ENCODE measurements at places on chromosomes 16 and 17.
A peak's percentile ranks its signal among the peaks of the same experiment; 100 is the strongest.

- no peak for DNase-seq
Observed at GRCh38 chr17:37725601-37726146, 19.2 kb downstream of the HNF1B start.

DNA sequence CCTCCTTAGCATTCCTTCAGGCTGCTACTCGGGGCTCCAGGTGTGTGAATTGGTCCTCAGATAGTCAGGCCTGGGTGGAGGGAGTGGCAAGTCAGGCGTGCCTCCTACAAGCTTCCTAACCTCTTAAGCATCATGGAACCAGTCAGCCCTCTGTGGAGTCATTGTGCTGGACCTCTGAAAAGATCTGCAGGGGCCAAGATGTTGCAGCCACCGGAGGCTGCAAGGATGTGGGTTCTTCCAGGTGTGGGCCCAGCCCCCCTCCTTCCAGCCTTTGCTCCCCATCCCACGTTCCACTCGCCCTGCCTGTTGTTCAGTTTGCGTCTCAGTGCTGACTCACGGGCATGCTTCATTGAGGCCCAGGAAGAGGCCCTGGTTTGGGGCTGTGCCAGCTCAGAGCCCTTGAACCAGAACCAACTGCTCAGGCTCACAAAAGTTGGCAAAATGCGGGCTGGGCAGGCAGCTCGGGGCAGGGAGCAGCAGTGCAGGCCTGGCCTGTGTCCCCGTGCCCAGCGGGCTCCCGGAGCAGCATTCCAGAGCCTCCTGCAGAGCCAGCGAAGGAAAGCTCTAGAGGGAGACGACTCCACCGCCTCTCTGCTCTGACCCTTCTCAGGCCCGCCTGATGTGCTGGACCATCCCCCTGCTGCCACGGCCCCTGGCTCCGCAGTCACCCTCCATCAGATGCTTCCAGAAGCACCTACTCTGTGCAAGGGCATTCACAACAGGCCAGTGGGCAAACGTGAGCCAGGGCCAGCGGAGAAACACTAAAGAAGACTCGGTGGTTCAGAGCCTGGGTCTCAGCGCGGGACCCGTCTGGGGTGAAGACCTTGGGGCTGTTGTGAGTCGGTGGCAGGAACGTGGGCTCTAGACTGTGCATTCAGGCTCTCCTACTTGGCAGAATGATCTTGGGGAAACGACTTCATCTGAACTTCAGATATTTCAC is 7.5 kb downstream of the LDHD start:
- peak; percentile 21 for DNase-seq

DNA sequence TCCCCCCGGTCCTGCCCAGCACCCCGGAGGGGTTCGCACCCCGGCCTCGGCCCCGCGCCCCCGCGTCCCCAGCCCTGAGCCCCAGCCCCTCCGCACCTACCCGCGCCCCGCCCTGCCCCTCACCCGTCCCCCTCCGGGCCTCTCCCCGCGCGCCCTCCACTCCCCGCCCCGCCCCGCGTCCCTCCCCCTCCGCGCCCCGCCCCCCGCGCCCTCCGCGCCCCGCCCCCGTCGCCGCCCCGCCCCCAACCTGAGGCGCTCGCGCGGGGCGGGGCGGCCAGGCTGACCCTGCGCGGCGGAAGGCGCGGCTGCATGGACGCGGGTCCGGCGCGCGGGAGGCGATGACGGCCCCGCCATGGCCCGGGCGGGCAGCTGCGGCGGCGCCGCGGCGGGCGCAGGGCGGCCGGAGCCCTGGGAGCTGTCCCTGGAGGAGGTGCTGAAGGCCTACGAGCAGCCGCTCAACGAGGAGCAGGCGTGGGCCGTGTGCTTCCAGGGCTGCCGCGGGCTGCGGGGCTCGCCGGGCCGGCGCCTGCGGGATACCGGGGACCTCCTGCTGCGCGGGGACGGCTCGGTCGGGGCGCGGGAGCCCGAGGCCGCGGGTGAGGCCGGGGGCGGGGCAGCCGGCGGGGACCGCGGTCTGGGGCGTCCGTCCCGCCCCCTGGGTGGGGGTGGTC is at the start of gene SPIRE2:
Gene SPIRE2 (plus strand): TSS at position 277 of the 671 bp plus-strand sequence. CDS start 76 bp downstream, at position 353.
- peak; percentile 40 for DNase-seq

- no peak for DNase-seq
Observed at GRCh38 chr16:72138064-72138572, 33.8 kb downstream of the PMFBP1 start.

DNA sequence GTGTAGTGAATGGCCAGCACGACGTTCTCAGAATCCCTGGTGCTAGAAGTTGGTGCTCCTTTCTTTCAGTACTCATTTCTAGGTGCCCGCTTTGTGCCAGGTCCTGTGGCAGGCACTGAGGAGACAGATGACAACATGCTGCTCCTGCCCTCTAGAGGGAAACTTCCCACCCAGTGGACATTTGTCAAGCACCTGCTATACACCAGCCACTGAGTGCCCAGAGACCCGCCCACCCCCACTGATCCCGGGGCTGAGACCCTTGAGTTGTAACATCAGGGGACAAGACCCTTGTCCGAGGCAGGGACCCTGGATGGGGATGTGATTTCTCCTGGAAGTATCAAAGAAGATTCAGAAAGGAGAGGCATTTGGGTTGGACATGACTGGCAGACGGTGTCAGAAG is 25.1 kb downstream of the UNC13D start:
- DNase-seq, result no peak

DNA sequence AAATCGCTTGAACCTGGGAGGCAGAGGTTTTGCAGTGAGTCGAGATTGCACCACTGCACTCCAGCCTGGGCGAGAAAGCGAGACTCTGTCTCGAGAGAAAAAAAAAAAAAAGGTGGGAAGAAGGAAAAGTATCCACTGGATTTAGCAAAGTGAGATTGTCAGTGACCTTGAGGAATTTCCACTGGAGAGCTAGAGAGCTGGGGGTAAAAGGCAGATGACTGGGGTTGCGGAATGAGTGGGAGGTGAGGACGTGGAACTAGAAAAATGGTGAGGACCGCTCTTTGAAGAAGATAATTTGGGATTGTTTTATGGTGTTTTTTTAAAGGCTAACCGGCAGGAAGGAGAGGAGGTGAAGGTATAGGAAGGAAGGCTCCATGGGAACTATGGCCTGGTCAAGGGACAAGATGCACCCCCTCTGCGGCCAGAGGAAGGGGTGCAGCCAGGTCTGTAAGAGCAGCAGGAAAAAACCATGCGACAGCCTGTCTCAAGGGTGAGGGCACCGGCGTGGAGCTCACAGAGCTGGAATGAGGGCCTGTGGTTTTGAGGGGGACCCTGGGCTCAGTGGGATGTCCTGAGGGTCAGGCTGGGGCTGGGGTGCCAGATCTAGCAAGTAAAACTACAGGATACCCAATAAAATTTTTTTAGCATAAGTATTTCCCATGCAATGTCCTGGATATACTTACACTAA is 694 bp upstream of the MLST8 start:
- DNase-seq, result no peak

GRCh38 chr17:49753959-49754391 is 10.0 kb downstream of the FAM117A start:
- DNase-seq, result no peak

- no peak for DNase-seq
Observed at GRCh38 chr17:82281502-82282238, 8.2 kb upstream of the CSNK1D start.

GRCh38 chr17:49696233-49696761 is 11.5 kb downstream of the SLC35B1 start:
- peak; percentile 52 for DNase-seq

DNA sequence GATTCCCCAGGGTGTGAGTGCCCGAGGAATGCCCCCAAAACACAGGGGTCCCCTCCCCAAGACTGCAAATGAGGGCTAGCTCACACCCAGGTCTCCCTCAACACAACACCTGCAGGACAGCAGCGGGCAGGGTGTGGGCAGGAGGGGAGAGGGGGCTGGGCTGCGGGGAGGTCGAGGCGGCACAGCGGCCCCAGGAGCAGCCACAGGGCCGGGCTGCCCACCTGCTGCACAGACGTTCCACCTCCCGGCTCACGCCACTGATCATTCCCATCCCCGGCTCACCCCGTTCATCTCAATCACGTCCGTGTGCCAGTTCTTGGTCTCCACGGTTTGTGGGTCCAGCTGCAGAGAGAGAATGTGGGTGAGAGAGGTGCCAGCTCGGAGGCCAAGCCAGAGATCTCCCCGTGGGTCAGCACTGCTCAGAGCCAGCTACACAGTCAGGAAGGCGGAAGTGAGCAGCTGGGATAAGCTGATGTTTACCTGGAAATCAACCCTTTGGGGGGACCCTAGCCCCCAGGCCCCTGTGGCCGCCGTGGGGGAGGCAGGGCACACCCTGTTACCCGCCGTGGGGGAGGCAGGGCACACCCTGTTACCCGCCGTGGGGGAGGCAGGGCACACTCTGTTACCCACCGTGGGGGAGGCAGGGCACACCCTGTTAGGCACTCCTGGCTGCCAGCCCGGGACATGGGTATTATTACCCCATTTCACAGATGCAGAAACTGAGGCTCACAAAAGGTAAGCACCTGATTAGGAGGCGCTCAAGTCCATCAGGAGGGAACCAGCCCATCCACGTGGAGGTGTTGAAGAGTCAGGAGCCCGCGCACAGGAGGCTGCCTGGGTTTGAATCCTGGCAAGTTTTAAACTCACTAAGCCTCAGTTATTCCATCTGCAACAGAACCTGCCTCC is 16.1 kb downstream of the TIMM22 start:
- DNase-seq, result no peak

DNA sequence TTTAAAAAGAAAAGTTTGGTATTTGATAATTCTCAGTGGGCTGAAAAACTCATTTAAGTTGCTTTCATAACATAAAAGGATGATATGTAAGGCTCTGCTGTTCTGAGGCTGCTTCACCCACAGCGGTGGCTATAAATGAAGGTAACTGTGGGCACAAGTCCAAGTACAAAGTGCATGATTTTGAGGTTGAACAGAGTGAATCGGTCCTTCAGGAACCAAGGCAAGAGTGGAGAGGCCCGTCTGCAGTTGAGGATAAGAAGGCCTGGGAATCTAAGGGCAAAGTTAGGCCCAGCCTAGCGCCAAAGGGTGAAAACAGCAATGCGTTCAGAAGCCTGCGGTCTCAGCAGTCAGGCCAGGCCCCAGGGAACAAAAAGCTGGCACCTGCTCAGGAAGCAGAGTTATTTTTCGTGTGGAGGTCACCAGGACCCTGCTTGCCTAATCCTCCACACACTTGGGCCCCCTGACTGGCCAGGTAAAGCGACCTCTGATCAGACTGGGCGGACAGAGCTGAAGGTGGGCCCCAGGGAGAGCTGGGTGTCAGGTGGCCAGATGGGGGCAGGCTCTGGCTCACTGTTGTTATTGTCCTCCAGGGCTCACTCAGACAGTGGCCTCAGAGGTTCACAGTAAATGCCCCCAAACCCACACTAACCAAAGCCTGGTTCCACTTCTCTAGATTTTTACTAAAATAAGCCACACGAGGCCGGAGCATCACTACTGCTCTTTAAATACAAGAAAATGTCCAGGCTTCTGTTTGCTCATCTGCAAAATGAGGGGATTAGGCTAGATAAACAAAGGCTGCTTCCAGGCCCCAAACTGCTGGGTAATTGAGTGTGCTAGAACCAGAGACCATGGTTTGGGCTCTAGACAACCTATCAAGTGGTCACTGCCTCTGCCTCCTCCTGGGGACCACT is 46.5 kb downstream of the TEX2 start:
- no peak for DNase-seq

GRCh38 chr17:4744999-4745969 is 5.6 kb upstream of the CXCL16 start:
- DNase-seq, result no peak

DNA sequence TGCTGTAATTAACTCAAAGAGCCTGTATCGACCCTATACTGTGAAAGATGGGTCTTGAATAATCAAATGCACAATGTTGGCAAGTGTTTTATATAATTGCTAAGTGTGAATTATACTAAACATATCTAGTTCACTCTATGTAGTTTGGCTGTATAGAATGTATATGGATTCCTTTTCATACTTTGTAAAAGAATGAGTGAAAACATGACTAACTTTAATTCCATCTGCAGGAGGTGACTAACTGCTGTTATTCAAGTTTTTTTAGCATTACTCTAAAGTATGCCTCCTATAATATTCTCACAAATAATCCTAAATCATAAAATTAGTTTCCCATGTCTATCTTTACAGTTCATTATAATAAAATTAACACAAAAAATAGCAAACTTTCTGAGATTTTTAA is 394.0 kb upstream of the MON1B start:
- DNase-seq, result no peak

DNA sequence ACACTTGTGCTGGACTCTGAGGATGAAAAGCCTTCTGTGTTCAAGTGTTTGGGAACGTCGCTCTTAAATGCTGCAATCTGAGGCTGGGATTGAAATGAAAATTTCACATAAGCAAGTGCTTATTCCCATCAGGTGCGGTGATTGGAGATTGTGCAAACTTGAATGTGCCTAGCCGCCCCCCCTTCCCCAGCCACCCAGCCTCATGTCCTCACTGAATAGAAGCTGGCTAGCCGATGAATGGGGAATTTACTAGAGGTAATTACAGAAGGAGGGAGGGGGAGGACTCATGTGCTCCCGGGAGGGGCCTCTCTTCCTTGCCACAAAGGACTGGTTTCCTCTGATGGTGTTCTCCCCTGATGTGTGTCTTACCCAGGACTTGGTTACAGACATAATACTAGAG is 544.8 kb upstream of the EEF2KMT start:
- no peak for DNase-seq

DNA sequence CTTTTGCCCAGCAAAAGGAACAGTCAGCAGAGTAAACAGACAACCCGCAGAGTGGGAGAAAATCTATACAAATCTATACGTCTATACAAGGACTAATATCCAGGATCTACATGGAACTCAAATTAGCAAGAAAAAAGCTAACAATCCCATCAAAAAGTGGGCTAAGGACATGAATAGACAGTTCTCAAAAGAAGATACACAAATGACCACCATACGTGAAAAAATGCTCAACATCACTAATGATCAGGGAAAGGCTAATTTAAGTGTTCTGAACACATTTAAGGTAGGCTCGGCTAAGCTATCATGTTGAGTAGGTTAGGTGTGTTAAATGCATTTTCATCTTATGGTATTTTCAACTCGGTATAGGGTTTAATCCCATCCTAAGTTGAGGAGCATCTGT is 598.0 kb downstream of the WWOX start:
- DNase-seq, result no peak

DNA sequence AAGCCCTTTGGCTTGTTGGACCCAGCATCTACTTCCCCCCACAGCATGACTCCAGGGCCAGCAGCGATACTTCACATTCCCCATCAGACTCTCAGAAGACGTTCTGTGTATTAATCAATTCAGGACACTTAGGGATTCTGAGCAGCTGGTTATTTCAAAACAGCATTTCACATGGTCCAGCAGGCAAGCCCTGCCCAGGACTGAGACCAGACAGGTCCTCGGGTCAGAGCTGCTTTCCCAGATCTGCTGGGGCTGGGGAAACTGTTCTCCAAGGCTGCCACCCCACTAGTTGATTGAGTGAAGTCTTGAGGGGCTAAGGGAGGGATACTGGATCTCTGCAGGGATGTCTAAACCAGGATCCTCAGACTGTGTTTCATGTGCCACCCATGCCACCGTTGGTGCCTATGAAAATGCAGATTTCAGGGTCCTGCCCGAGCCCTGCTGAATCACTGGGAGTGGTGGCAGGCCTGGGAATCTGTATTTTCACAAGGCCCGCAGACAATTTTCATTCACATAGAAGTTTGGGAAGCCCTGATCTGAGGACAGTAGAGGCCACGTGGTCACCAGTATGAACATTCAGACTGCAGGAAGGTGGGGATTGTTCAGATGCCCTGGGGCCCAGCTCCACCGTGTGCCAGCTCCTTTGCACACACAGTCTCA is 40.6 kb upstream of the CDH5 start:
- DNase-seq, result no peak

Data from stimulated activated CD8-positive, alpha-beta memory T cell treated with anti-CD3 and anti-CD28 coated beads, Interleukin-15, amount 100 ng/mL, for 4 hours (primary cell).